ENCODE measurements at places on chromosomes 5 and 9.

- no peak for DNase-seq
Measured at GRCh38 chr5:67106626-67107342, 89.8 kb downstream of the CD180 start.

DNA sequence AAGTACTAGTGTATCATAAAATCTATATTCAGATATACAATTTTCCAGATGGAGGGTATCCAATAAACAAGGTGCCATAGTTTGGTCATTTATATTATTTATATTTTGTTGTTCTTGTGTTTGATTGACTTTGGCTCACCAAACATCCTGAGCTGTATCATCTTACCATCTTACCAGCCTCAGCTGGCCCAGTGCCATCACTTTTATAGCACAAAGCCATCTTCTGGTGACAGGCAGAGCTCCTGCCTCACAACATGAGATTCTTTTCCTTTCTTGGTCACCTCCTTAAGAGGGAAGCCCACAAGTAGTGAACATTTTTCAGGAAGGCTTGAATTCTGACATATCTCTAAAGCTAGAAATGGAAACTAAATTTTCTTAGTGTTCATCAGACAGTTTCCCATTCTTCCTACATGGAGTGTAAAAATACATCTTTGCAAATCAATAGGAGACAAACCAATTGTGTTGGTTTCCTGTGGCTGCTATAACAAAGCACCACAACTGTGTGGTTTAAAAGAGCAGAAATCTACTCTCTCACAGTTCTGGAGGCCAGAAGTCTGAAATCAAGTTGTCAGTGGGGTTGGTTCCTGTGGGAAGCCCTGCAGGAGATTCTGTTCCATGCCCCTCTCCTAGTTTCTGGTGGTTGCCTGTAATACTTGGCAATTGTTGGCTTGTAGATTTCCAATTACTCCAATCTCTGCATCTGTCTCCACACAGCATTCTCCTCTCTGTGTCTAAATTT lies 341.8 kb downstream of the MAN2A1 start:
- DNase-seq, result no peak

DNA sequence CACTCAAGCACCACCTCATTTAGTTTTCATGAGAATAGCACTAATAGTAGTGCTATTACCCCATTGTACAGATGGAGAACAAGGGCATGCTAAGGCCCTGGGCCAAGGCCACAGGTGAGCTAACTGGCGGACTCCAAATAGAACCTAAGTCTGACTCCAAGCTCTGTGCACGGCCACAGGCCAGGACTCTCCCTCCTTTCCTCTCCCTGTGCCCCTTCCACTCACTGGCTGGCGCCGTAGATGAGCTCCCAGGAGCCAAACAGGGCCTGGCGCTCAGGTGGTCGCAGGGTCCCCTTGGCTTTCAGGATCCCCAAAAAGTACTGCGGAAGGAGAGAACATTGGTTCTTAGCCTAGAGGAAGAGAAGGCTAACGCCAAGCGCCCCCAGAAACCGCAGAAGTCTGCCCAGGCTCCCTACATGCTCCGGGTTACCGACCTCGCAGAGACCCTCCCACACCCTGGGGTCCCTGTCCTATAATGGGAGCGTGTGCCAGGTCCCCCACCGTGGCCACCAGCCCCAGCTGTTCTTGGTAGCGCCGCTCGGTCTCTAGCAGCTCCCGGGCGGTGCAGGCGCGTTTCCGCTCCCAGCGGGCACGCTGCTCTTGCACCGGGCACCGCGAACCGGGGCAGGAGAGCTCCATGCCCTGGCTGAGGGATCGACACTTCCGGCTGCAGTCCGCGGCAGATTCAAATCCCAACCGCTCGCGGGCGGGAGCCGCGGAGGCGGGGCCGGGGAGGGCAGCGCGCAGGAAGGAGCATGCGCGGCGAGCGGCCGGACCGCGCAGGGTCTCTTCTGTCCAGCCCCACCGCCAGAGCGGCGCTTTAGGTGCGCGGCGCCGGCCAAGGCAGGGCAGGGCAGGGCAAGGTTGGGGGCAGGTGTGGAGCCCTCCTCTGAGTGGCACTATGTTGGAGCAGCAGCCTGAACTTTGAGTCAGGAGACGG lies at the start of gene ARHGEF39:
TSS of gene ARHGEF39 (minus strand) at position 665 of the 940 bp plus-strand sequence. CDS start at position 639, 26 bp downstream.
- peak; percentile 88 for DNase-seq

DNA sequence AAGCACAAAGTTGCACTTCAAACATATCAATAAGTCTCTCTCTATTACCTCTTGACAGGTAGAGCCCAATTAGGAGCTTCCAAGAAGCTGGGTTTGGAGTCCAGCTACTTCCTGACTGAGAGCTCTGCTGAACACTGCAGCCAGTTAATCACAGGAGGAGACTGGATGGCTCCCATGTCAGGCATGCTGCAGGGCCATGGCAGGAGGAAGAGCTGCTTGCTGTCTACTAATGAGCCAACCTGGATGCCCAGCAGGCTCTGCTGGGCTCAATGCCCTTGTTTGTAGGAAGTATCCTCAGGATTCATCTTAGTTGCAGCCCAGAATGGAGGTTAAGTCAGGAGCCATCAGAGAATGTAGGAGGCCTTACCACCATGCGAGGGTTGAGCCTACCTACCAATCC lies 91.9 kb downstream of the TMEM215 start:
- DNase-seq, result no peak

DNA sequence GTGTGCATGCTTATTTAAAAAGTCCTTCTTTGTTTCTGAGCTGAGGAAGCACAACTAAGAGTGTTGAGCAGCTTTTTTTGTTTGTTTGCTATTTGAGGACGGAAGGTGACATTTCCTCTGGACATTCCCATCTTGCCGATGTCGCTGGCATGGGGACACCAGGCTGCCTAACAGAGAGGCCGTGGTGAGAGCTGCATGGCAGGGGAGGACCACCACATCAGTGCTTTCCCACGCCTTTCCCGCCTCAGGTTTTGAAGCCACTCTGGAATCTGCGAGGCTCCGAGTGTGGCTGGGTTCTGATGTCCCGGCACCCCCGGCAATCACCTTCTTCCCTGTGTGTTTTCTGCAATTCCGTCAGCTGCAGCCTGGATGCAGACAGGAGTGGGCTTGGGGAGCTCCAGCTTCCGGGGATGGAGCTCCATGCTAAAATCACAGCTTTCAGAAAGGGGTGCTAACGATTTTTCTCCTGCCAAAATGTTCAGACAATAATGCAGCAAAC lies 259.8 kb upstream of the IRX4 start:
- DNase-seq, result no peak

- DNase-seq, result no peak
Measured at GRCh38 chr5:2131826-2132496, 249.2 kb upstream of the IRX4 start.

GRCh38 chr5:180464603-180464970 lies 29.6 kb upstream of the CNOT6 start:
- no peak for DNase-seq

DNA sequence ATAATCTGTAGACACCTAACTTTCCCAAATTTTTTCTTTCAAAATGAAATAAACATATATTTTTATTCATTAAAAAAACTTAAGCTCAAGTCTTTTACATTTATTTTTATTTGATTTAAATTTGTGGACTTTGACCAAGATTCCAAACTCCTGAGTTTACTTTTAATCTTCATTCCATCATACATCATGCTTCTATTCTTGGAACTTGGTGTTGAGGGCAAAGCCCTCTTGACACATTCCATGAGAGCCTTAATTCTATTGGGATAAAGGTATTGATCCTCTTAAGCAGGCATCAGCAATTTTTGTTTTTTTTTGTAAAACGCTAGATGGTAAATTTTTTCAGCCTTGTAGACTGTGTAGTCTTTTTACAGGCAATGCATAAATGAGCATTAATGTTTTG lies 53.6 kb downstream of the FBXO4 start:
- no peak for DNase-seq

DNA sequence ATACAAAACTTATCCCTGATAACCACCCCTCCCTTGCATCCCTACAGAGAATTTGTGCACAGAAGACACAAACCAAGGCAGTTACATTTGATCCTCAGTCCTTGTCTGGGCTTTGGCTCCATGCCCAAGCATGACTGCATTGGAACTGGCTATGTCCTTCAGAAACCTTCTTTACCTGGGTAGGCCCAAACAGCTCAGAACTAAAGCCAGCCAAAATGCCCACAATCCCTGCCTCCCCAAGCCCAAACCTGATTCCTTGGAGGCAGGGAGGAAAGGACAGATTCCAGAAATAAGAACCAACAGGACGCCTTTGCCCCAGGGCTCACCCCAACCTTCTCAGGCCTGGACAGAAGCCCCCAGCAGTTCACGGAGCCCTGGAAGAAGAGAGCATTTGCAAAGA lies 8.2 kb downstream of the IL17B start:
- DNase-seq, result peak; percentile 21

DNA sequence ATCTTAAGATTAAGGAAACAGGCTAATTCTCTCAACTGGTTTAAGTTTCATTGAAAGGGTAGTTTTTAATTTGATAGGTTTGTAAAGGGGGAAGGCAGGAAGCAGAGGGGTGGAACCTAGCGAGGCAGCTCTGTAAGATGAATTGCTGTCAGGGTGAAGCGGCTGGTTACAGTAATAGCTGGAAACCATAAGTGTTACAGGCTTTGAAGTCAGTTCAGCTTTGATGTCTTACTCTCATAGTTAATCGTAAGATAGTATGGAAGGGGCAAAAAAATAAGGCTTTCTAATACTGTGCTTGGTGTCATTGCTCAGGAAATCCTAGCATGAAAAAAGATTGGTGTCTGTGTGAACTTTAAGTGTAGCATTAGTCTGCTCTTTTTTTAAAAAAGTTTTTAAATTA lies 20.3 kb downstream of the POU5F2 start:
- no peak for DNase-seq

DNA sequence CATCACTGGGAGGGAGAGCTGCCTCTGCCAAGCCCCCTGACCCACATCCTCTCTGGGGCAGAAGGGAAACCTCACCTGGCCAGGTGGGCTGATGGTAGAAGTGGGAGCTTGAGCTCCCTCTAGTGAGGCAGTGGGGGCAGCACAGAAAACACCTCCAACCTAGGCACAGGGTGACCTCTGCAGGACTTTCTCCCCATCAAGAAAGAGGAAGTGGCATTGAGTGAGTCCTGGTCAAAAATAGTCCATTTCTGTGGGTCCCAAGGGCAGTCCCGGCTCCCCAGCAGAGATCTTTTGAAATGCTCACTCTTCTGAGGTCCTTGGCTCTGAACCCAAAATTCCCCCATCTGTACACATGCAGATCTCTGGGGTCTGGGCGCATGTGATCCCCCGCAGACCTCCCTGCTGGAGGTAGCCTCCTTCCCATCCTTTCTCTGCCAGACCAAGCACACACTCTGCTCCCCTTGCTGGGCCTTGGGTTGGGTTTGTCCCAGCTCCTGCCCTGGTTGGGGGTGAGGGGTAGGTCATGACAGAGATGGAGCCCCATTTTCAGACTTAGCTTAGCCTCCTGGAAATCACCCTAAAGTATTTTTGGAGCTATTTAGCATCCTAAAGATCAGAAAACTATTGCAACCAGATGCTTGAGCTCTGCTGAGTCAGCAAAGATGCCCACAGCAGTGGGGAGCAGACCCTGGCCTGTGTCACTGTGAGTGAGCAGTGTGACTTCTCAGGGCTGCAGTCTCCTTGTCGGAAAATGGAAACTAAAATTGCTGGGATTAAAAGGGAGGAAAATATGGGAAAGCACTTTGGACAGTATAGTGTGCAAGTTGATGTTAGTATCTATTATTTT lies 41.6 kb upstream of the LCP2 start:
- DNase-seq, result peak; percentile 62

- no peak for DNase-seq
Measured at GRCh38 chr9:107437716-107438115, 51.9 kb downstream of the KLF4 start.

DNA sequence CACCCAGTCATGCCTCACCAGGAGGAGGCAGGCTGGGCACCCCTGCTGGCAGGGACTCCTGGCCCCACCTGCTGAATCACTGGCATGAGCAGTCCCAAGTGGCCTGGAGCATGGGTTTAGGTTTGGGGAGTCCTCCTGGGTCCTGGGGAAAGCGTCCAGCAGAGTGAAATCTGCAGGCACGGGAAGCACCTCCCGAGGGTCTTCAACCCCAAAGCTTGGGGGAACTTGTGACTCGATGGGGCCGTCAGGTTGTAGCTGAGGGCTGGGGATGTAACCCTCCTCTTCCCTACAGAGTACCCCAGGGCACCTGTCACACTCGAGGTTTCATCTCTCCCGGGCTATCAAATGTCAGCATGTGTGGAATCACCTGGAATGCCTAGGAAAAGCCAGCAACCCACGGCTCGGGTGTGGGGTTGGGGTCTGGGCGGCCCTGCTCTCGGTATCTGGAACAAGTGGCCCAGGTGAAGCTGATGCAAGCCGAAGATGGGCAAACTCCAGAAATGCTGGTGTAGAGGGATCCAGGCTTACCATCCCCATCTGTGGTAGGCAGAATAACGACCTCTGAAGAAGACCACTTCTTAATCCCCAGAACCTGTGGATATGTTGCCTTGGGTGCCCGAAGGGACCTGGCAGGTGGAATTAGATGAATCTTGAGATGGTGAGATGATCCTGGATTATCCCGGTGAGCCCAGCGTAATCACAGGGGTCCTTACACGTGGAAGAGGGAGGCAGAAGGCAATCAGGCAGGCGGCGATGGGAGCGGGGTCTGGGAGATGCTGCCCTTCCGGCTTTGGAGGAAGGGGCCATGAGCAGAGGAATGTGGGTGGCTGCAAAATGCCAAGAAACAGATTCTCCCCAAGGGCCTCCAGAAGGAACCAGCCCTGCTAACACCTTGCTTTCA lies 6.1 kb upstream of the RASGEF1C start:
- DNase-seq, result no peak

- DNase-seq, result no peak
Measured at GRCh38 chr9:103361906-103362305, 366.8 kb downstream of the CYLC2 start.

GRCh38 chr5:98144710-98145109 lies 628.8 kb upstream of the RGMB start:
- no peak for DNase-seq

DNA sequence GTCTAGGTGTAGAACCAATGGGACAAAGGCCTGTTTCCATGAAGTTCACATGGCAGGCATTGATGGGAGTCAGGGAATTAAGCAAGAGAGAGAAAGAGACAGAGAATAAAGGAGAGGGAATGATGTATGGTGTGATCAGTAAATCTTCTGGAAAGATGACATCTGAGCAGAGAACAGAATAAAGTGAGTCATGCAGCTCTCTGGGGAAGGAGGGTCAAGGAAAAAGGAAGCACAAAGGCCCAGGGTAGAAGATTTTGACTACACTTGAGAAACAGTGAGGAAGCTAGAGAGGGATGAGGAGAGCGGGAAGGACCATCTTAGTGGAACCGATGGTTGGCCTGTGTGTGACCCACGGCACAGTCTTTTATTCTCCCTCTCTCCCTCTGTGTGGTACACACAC lies 425.9 kb downstream of the SPOCK1 start:
- DNase-seq, result no peak

- DNase-seq, result no peak
Measured at GRCh38 chr5:169100735-169101075, 200.2 kb downstream of the SLIT3 start.

DNA sequence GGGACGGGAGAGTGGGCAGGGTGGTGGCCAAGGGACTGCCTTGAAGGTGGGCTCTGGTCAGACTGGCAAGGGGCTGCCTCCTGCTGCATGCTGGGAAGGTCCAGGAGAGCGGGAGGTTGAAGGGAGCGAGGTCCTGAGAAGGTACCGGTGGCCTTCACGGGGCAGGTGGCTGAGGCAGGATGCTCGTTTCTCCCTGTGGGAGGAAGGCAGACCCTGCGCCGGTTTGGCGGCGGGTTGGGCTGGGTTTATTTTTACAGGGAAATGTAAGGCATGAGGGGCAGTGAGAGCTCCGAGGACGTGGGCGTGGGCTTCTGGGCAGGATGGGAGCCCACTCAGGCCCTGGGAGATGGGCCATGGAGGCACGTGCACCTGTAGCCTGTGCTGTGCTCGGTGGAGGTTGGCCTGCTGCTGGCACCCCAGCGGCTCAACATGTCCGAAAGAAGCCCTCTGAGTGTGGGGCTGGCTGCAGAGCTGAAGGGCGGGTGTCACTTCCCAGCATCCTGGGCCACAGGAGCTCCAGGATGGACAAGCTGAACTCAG lies 27.3 kb downstream of the IER5L start:
- DNase-seq, result no peak

- no peak for DNase-seq
Measured at GRCh38 chr9:100525563-100525962, 52.3 kb upstream of the CAVIN4 start.
